ENCODE measurements at places on chromosomes 12 and 14.

DNA sequence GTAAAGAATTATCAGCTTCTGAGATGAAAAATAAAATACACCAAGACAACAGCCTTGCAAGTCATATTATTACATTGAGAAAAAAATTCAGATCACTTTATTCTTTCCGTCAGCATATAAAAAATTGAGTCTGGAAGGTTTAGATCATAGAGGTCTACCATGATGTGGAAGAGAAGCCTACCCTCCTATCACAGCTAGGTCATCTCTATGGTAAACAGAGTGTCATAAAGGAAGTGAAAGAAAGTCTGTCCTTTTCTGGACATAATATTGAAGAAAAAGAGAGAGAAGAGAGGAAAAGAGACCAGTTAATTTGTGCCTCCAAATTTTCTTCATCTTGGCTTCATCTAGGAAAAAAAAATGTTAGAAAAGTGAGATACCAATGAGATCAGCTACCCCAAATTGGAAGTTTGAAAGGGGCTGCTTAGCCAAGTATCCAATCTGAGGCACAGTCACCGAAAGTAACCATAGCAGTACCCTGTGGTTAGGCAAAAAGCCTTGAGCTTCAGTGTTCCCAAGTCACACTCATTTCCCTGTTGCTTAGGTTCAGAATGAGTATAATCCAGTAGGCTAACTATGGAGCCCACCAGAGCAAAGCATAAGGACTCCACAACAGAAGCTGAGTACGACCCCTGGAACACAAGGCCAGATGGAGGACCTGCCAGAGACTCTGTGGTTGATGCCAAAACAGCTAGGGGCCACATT, 38.1 kb downstream of the DUSP6 start:
- no peak for DNase-seq

DNA sequence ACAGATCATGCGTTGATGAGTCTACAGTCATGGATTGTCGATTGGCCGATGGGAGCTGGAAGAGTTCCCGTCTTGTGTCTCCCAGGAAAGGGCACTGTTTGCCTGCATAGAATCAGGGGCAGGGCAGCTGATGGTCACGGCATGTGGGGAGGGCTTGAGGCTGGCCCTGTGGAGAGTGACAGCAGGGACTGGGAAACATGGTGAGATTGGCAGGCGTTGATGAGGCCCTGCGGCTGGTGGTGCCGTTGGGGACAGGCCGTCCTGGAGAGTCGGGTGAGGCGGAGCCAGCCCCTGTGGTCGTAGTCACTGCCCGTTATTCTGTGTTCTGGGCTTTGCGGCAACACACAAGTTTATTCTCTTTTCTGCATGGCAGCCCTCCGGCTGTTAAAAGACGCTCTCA, 52.9 kb downstream of the TECPR2 start:
- DNase-seq = no peak

DNA sequence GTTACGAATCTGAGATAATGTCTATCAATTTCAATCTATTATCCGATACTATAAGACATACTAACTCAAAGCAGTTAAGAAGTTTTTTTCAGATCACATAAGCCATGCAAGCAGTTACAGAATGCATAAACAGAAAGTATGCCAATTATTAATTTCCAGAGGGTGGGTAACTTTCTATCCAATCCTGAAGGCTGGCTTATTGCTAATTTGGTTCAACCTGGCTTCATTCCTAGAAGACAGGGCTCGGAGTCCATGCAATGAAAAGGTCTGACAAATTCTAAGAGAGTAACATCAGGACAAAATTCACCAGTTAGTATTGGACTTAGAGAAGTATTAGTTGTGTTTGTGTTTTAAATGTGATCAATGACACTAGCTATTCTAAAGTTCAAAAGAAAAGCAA, 15.0 kb downstream of the FERMT2 start:
- no peak for DNase-seq

- no peak for DNase-seq
These were observed 177.2 kb upstream of the NPAS3 start for GRCh38 chr14:32761381-32761968.

DNA sequence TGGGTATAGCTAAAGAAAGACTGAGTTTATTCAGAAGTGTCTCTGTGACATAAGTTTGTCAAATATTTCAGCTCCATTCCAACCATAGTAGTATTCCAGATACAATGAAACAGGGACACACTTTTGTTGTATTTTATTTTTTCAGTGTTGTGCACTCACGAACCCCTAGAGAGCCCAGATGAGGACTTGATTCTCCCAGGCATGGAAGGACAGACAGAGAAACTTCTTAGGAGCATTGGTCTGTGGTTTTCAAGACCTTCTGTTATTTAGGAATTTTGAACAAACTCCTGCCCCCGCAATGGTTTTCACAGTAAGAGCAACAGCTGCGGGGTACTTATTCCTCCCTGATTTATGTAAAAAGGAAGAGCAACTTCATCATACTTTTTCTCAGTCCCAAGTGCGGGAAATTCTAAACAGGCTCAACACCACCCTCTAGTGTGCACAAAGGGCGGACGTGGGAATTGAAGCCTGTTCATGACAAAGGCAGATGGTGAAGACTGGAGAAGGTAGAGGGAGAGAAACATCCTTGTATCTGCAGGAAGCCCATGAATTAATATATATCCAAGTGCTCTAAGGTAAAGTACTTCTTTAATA, 147.6 kb downstream of the PAH start:
- DNase-seq = no peak

GRCh38 chr14:104451474-104451873, 128.1 kb upstream of the C14orf180 start:
- DNase-seq = no peak

GRCh38 chr14:75310295-75311111, 31.9 kb downstream of the FOS start:
- DNase-seq = no peak

- DNase-seq = no peak
These were observed 1.9 kb downstream of the RIOX1 start for GRCh38 chr14:73492670-73493069.

DNA sequence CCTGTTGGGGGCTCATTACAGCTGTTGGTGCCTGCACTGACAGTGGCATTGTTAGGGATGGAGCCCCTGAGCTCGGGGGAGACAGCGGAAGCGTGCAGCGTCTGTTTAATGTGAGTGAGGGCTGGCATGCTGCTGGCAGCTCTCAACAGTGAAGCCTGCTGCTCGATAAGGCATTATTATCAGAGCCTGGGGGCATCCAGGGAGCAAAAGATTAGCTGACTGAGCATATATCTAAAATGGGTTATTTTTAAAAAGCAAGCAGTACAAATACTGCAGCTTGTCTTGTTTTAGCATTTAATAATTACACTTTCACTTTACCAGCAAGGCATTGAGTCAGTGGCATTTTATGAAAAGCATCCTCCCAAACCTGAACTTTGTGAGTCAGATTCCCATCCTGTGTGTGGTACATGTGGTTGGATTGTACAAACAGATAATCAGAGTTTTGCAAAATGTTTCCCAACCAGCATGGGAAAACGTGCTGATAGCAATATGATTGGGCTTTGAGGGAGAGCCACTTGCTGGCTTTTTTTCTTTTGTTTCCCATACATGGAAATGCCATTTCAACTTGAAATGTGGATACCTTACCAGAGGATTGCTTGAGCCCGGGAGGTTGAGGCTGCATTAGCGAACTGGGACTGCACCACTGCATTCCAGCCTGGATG, 150.8 kb downstream of the PRKCH start:
- no peak for DNase-seq

DNA sequence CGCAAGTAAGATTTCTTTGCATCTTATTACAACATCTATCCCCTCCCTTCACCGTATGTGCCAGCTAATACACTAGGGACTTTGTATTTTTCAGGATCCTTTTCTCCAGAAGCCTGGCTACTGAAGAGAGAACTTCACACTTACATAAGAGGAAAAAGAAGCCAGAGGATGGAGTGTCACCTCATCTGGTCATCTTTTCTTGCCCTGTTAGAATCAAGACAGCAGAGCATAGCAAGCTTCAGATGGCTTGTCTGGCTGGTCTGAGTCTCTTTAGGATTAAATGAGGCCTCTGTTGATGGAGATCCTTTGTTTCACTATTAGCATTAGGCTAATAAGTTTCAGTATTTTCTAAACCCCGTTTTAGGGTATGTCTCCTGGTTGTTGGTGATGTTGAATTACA, 14.4 kb upstream of the AACS start:
- no peak for DNase-seq

DNA sequence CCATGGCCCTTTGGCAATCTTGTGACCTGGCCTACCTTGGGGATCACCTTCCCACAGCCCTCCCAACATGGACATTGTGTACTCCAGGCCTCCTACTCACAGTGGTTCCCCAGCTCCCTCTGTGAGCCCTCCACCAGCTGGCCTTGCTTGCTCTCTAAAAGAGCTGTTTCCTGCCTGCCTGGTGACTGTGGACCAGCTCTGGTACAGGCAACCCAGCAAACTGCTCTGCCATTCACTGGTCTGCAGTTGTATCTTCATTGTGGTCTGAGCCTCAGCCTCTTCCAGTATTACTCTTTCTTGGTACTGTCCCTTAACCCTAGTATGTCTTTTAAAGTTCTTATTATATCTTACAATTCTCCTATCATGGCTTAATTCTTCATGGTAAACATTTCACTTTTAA, 236.2 kb downstream of the KTN1 start:
- no peak for DNase-seq

DNA sequence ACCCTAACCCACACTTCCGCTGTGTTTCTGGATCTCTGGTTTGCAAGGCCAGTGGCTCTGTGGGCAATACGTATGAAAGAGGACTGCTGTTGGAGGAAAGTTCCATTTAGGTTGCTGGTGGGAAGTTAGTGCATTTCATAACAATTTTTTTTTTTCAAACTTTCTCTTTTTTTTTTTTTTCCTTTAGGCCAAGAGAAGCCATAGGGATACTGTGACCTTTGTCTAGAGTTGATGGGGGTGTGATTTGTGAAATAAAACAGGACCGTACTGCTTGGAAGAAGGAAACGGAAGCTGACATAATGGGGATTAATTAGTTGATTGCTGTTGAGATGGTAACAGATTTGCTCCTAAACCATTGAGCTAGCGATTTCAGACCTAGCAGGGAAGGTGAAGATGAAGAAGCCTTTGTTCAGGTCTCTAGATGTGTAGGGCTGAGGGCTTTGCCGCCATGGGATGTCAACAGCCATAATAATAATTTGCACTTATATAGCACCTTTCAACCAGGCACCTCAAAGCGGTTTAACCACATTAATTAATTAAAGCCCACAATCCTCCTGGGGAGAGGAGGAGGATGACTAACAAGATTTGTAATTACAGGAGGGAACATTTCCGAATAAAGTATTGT, 315.3 kb downstream of the ZFP36L1 start:
- DNase-seq = no peak

DNA sequence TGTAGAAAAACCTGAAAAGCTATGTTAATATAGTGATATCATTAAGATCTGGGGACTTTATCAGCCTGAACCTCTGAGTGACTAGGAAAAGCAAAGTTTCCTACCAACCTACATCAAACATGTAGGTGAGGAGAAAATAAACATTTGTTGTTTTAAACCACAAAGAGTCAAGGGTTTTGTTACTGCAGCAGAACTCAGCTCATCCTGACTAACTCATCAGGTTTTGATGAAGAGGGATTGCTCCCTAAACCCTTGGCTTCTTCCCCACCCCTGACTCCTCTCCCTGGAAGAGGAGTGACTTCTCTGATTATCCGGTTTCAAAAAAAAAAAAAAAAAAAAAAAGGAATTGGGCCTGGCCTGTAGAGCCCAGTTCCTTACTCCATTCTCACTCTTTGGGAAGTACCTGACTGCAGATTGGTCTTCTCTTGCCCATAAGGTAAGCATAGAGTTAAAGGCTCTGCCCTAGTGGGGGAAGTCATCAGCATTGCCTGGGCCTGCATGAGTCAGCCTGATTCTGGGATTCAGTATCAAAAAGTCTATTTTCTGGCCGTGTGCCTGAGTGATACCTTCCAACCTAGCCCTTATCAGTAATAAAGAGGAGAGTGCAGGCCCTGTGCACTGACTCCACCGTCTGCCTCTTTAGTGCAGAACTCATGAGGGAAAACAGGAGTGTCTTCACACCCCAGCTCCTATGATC, 16.9 kb downstream of the BDKRB1 start:
- no peak for DNase-seq

DNA sequence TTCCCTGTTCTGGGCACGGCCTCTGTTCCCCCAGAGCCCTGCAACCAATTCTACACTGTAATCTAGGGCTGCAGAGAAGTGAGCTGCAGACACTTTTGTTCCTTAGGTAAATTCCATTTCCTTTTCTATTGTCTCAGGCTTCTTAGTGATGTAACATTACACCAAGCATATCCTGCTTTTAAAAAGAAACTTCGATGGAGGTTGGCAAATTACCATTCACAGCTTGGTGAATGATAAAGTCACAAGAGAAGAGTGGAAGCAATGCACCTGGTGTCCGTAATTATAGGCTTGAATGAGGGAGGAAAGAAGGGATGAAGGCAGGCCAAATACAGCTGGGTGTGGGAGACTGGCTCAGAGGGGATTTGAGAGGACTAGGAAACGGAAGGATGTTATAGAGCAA, 68.6 kb downstream of the PPM1A start:
- no peak for DNase-seq

GRCh38 chr14:63555572-63555971, 12.4 kb upstream of the PPP2R5E start:
- DNase-seq = no peak

DNA sequence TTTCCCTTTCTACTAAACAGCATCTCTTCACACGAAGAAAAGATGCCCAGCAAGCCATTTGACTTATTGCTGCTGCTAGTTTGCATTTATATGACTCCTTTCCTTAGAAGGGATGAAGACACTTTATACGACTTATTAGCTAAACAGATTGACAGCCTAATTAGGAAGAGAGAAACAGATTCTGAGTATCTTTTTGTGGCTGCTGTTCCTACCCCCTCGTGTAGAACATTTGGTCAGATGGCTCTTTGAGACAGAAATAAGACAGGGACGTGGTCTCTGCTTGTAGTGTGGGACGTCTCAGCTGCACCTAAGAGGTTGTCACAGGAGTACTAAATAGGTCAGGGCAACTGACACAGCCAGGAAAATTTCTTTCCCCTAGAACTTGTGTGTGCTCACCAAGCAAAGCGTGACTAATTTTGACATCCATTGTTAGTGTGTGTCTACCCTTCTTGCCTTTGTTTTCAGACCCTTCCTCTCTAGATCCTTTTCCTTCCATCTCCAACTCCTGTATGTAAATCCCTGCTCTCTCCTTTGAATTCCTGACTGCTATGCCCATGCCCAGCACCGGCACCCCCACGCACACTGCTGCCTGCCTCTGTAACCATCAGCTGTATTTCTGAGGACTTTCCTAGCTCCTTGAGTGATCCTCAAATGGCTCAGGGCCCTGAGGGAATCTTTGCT, 83.2 kb downstream of the DAD1 start:
- DNase-seq = no peak

DNA sequence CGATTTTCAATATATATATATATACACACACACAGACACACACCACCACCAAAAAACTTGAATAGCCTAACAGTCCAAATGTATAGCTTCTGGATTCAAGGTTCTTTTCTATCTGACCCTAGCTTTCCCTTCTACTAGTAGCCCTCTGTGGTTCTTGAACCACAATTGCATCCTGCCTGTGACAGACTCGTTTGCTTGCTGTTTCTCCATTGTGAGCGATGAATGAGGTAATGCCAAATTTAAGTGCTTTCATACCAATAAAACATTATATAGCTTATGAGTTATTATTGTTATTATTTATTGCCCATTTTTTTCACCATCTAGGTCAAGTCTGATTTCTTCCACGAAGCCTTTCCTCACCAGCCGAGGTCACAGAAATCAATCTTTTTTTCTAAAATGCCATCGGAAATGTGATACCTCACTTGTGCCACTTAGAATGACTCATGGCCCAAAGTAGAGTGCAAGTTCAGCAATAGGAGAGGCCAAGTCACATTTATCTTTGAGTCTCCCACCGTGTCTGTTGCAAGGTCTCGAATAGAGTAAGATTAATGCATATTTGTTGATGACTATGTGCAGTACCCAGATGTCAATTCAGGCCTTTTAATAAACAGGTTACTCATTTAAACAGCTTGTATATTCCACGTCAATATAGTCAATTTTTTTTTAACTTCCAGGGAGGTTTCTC, 1015.8 kb upstream of the SEL1L start:
- no peak for DNase-seq
